Stimulated activated CD4-positive, alpha-beta T cell treated with anti-CD3 and anti-CD28 coated beads, TNF-alpha, amount 100 ng/mL, for 1 hour (primary cell): ENCODE measurements at places on chromosomes 7 and 10.

DNA sequence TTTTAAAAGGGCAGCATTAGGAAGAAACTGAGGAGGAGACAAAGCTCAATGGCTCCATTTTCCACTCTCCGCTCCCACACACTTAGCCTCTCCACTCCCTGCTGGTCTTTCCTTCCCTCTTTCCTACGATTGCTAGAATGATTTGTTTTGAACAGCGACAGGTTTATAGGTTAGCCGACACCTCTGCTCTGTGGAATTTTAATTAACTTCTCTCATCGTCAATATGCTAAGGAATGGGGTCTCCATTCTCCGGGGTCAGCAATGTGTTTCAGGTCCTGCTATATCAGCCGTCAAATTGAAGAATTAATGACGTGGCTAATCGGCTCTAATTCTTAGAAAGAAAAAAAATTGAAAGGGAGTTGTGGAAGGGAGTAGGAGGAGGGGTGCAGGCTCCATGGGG is 28.9 kb downstream of the FBXW4 start:
- DNase-seq = no peak

- DNase-seq = no peak
Observed at GRCh38 chr10:35505241-35505873, 99.8 kb upstream of the GJD4 start.

- DNase-seq = no peak
Observed at GRCh38 chr7:139718859-139719258, 58.9 kb downstream of the HIPK2 start.

DNA sequence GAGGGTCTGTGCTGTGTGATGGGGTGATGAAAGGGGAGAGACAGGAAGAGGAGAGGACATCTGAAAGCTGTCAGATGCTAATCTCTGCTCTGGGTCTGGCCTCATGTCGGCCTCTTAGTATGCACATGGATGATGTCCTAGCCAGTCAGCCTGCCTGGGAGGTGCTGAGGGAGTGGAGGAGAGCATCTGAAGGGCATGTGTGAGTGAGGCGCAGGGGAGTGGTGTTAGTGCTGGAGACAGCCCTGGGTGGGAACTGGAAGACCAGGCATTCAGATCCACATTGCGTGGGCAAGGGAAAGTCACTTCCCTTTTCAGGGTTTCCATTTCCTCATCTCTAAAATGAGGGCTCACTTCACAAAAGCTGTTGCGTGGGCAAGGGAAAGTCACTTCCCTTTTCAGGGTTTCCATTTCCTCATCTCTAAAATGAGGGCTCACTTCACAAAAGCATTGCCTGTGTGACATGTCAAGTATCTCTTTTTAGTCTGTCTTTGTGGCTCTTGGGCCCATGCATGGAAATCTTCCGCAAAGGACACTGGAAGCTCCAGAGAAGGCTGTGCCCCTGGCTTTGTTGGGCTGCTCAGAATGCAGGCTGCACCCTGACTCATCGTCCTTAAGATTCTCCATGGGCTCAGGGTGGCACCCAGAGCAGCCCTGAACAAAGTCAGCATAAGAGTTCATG is 10.0 kb downstream of the SFTPD start:
- DNase-seq = no peak

DNA sequence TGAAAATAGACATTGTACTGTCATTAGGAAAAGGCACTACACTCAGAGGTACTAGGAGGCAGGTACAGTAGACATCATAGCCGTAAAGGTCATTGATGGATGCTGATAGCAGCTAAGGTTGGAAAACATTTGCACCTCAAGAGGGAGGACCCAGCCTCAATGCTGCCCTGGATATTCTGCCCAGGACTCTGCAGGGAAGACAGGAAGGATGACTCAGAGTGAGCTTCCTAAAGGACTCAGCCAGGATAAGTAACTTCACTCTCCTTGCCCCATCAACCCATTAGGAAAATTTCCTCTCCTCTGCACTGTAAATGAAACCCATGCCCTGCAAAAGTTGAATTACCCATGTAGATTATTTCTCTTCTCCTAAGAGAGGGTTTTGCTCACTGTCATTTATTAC is 617.9 kb upstream of the MKI67 start:
- DNase-seq = no peak
